ENCODE measurements at places on chromosomes 12 and 14.

DNA sequence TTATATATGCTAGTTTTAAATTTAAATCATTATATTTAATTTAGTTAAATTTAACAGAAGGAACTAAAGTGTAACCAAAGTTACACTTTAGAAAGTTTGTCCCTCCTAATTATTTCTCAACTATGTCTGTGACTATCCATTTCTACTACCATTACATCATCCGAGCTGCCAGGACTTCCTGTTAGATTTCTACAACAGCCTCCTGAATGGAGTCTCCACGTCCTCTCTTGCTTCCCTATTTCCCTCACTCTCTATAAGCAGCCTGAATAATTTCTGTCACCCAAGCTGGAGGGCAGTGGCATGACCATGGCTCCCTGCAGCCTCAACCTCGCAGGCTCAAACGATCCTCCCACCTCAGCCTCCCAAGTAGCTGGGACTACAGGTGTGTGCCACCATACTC lies 84.1 kb downstream of the TTC7B start:
- DNase-seq, result no peak

GRCh38 chr12:131867891-131868675 lies 26.3 kb upstream of the ULK1 start:
- DNase-seq, result no peak

- DNase-seq, result no peak
These were observed 75.1 kb downstream of the NRXN3 start for GRCh38 chr14:78245238-78245637.

- DNase-seq, result no peak
These were observed 13.9 kb upstream of the EGLN3 start for GRCh38 chr14:33964599-33965317.

- DNase-seq, result peak; percentile 83
These were observed 77.7 kb downstream of the ARF6 start for GRCh38 chr14:49970474-49971147.

DNA sequence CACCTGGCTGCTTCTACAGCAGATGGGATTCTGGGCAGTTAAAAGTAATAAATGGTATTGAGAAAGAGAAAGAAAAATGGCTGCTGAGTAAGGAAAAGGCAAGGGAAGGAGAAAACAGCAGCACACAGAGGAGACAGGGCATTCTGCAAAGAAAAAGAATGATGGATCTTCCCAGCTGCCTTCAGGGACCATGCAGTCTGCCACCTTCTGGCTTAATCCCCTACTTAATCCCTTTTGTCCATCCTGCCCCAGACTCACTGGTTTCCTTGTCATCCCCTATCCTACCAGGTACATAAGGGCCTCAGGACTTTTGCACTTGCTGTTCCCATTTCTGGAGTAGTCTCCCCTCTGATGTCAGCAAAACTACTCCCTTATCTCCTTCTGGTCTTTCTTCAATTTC lies 107.6 kb downstream of the GAS2L3 start:
- no peak for DNase-seq

- no peak for DNase-seq
These were observed 240.4 kb downstream of the ASCL1 start for GRCh38 chr12:103197725-103198388.

DNA sequence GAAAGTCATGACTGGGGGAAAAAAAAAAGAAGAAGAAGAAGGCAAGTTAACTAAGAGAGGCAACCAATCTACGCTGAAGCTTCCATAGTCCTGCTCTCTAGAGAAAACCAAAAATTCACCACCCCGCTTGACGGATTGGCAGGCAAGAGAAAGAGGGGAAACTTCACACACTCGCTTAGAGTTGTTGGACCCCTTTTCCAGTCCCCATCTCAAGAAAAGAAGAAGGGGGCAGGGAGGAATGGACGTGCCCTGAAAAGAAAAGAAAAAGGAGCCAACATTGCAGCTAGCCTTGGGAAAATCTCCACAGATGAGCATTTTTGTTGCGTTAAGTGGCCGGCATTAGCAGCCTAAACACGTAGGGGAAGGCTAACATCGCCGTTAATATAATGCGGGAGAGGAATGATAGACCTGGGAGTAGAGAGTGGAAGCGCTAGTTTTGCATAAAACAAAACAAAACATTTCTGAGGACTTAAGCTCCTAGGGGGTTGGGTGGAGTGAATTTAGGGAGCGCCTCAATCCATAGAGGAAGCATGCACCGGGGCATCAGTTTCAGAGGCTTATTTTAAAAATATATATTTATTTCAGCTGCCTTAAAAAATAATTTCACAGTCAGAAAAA lies 11.3 kb upstream of the FOXG1 start:
- no peak for DNase-seq

- DNase-seq, result peak; percentile 40
These were observed 92.9 kb upstream of the NEDD1 start for GRCh38 chr12:96814200-96814599.

DNA sequence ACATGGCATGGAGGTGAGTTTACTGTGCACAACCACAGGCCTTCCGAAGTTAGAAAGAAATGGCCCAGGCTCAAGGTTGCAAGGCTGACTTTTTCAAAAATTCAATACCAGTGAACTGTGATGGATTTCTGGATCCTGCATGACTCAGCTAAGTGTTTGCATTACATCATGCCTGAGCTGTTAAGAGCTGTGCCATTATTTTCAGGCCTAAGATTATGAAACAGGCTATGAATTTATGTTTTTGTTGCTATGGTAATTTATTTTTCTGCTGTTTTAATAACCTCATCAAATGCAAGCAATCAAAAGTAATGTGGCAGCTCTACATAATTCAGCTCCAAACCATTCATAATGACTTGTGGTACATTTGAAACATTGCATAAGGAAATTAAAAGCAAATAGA lies 457.7 kb upstream of the TMEM132C start:
- peak; percentile 72 for DNase-seq

- peak; percentile 29 for DNase-seq
These were observed 11.7 kb upstream of the OASL start for GRCh38 chr12:121050725-121051124.

- peak; percentile 64 for DNase-seq
These were observed 389.7 kb upstream of the FAR2 start for GRCh38 chr12:28759333-28759732.

GRCh38 chr12:56034586-56035332 lies 7.0 kb upstream of the RPS26 start:
- no peak for DNase-seq

DNA sequence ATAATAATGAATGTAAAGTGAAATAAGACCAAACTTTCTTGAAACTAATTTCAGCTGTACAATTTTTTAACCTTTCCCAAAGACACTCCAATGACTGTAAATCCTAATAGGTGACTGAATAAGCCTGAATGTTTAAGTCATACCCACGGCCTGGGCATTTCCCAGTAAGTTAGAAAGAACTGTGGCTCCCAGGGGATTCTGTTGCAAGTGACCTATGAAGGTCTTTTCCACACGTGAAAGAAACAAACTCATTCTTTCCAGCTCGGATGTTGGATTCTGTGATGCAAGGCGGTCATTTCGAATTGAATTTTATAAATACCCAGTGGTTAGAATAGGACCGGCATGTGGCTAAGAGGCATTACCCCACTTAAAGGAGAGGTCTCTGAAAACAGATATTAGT lies 1134.4 kb downstream of the GALC start:
- DNase-seq, result no peak

DNA sequence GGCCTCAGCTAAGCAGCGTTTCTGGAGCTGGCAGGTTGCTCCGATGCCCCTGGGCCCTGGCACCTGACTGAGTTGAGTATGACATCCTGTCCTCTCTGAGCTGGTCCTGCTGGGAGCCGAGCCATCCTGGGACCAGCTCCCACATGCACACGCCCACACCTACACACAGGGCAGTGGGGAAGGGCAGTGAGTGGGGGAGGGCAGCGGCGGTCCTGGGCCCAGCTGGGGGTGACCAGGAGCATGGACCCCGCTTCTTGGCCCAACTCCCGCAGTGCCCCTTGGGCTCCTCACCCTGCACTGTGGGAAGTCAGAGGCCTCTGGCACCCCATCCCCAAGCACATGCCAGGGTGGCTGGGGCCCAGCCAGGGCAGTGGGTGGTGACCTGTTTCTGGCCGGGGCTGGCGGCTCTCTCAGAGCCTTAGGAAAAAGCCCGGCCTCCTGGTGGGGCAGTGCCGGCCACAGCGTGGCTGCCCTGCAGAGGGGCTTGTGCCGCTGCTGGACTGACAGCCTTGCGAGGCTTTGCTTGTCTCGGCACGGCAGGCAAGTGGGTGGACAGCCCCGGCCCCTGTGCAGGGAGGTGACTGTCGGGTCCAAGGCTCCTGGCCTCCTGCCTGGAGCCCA lies 5.9 kb upstream of the CRIP2 start:
- no peak for DNase-seq

DNA sequence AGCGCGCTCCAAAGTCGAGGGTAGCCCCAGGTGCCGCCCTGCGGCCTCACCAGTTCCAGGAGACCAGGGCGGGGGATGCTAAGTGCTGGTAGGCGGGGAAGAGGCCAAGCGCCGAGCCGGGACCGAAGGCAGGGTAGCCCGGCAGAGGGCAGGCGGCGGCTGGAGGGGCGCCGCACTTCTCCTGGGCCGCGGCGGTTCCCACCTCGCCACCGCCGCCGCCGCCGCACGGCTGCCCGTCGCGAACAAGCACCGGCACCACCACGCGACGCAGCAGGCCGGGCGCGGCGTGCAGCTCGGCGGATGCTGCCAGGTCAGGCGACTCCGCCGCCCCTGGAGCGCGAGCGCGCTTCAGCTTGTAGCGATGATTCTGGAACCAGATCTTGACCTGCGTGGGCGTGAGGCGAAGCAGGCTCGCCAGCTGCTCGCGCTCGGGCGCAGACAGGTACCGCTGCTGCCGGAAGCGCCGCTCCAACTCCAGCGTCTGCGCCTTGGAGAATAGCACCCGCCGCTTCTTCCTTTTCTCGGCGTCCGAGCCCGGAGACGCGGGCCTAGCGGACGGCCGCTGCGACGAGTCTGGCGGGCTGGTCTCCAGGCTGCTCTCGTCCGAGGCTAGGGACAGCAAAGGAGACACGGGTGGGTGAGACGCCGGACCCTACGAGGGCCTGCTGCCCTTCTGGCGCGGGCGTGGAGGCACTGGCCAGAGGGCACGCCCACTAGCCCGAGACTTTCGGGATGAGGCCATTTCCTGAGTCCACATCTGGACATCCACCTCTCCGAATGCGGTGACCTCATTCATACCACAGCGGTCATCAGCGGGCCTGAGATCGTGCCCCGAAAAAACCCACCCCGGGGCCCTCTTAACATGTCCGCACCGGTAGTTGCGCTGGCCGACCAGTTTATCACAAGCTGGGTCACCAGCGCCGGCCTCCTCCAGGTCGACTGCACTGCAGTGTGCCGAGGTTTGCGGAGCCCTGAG lies 1.3 kb downstream of the NKX2-8 start:
- peak; percentile 25 for DNase-seq

GRCh38 chr12:571795-572531 lies 91.3 kb downstream of the NINJ2 start:
- DNase-seq, result no peak

- DNase-seq, result peak; percentile 79
These were observed 17.1 kb downstream of the FOS start for GRCh38 chr14:75295491-75296345.

GRCh38 chr12:89846473-89847055 lies 137.9 kb upstream of the ATP2B1 start:
- no peak for DNase-seq

GRCh38 chr12:13074396-13075117 lies 28.9 kb downstream of the GSG1 start:
- DNase-seq, result peak; percentile 32

- DNase-seq, result peak; percentile 41
These were observed 1.3 kb downstream of the ESYT1 start for GRCh38 chr12:56129206-56129941.

- no peak for DNase-seq
These were observed 15.1 kb downstream of the DDX51 start for GRCh38 chr12:132129007-132129406.

- DNase-seq, result no peak
These were observed 12.0 kb downstream of the MEG3 start for GRCh38 chr14:100837805-100838350.

DNA sequence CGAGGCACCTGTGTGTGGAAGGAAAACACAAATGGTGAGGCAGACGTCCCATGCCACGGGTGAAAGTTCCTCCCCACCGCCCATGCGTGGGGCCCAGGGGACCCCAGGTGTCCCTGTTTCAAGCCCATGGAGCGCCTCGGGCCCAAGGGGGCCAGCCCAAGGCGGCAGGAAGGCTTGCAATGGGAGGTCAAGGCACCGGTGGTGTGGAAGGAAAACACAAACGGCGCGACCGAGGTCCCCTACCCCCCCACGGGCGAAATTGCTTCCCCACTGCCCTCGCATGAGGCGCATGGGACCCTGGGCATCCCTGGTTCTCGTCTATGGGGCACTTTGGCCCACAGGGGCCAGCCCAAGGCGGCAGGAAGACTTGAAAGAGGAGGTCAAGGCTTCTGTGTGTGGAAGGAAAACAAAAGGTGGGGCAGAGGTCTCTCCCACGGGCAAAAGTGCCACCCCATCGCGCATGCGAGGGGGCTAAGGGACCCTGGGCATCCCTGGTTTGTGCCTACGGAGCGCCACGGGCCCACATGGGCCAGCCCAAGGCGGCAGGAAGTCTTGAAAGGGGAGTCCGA lies 379.4 kb downstream of the ALG10 start:
- no peak for DNase-seq

GRCh38 chr12:10235761-10236631 lies 23.3 kb downstream of the GABARAPL1 start:
- peak; percentile 47 for DNase-seq

- DNase-seq, result no peak
These were observed 12.1 kb upstream of the LRP6 start for GRCh38 chr12:12278899-12279298.

- DNase-seq, result no peak
These were observed 437.7 kb upstream of the FAR2 start for GRCh38 chr12:28711421-28711820.

GRCh38 chr14:47929334-47929733 lies 253.9 kb upstream of the MDGA2 start:
- DNase-seq, result no peak

GRCh38 chr14:93005838-93006237 lies 82.9 kb downstream of the CHGA start:
- DNase-seq, result no peak

GRCh38 chr14:96042248-96042930 lies 3.2 kb downstream of the C14orf132 start:
- DNase-seq, result peak; percentile 47

- peak; percentile 87 for DNase-seq
These were observed 24.3 kb upstream of the PCNX1 start for GRCh38 chr14:70882776-70883492.

- no peak for DNase-seq
These were observed 44.5 kb upstream of the AP4S1 start for GRCh38 chr14:30980980-30981379.

GRCh38 chr12:84166812-84167211 lies 745.8 kb downstream of the SLC6A15 start:
- no peak for DNase-seq

DNA sequence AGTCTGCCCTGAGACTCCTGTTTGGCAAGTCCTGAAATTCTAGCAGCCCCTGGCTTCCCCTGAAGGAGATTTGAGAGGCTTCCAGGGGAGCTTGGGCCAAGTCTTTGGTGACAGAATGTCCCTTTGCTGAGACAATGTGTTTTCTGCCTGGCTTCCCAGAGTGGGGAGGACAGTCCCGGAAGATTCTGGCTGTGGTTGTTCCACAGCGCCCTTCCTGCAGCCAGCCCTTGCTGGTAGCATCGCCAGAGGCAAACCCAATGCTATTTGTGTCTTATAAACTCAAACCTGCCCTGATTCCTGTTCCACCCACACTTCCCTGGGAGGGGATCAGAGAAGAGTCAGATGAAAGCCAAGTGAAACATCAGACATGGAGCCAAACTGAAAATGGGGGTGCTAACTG lies 56.4 kb upstream of the OAS1 start:
- no peak for DNase-seq

- peak; percentile 28 for DNase-seq
These were observed 10.2 kb upstream of the YARS2 start for GRCh38 chr12:32765906-32766305.

Measured in iris pigment epithelial cell (primary cell).